NCI-H226 (cell line): ENCODE measurements at places on chromosomes 2 and 18.
A peak's percentile ranks its signal among the peaks of the same experiment; 100 is the strongest.

DNA sequence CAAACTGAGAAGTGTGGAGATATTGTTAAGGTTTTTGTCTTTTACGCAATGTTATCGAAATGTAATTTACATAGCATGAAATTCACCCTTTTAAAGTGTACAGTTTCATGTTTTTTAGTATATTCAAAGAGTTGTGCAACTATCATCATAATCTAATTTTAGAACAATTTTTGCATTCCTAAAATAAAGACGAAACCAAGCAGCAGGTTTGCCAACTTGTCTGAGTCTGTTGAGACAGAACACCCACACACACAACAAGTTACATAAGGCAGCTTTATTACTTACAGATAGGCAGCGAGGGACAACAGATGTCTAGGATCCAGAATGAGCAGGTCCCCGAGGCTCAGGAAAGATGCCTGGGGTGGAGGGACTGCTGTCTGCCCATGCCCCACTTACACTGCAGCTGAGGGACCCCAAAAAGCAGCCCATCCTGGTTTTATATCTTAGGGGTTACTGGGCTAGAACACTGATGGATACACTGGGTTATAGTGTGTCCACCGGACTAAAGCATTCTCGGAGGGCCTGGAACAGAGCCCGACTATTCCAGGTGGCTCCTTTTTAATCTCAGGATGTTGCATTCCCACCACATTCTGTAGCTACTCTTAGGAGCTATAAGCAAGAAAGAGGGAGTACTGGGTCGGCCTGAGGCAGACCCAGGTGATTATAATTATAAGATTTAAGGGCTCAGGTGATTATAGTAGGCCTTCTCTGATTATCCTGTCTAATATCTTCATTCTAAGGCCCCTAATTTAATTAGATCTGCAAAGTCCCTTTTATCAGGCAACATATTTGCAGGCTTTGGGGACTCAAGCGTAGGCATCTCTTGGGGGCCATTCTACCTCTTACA, 150.2 kb upstream of the DOK6 start:
- DNase-seq = no peak

DNA sequence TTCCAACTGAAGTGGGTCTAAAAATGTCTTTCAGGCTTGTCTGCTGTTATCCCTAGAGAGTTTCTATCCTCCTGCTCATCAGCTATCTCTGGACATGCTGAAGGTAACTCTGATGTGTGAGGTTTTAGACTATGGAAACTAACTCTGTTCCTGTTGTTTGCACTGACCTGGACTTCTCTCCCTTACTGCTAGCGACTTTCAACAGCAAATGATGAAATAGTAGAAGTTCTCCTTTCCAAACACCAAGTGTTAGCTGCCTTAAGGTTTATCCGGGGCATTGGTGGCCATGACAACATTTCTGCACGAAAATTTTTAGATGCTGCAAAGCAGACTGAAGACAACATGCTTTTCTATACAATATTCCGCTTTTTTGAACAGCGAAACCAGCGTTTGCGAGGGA, 26.9 kb downstream of the RMC1 start:
- DNase-seq = no peak

DNA sequence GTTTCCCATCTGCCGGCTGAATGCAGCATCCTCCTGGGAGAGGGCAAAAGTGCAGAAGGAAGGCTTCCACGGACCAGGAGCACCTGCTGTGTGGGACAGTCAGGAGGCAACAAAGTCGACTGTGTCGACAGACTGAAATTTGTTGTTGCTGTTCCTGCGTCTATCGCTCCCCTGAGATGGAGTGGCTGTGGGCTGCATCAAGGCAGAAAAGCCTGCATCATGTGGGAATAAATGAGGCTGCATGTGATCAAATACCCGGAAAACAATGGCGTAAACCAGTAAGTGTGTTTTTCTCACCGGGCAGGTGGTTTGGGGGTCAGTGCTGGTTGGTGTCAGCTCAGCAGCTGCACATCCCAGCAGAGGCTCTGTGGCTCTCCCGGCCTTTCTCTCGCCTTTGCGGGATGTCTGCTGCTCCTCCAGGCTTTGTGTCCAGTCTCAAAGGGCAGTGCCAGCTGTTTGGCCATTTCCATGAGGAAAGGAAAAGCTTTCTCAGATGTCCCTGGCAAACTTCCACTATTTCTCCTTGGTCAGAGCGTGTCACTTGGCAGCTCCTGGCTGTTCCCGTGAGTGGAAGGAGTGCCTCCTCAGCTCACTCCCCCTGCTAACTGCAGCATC, 262.4 kb downstream of the NDUFA10 start:
- DNase-seq = no peak

GRCh38 chr2:130891966-130892365, 55.3 kb downstream of the ARHGEF4 start:
- no peak for DNase-seq

- DNase-seq = no peak
Measured at GRCh38 chr2:205751569-205752031, 69.3 kb downstream of the NRP2 start.

DNA sequence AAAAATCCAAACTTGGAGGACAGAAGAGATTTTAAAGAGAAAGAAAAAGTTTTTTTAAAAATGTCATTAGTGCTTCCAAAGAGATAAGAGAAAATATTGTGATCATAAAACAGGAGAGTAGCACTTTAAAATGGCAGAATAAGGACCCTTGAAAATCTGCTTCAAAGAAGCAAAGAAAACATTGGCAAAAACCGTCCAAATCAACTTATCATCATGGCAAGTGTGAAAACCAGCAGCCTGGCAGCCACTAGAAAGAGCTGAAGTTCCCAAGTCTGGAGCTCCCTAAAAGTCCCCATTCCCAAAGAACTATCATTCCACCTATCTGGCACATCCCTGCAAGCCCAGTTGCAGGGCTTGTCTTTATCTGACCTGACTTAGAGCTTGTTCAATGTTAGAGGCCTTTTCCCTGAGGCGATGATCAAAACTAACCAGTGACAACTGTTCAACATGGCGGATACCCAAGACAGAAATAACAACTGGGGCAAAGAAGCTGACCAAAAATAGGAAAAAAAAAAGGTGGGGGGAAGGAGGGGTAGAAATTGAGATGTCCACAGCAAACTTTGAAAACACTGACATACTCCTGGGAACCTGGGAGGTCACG, 24.6 kb upstream of the RNU4ATAC start:
- no peak for DNase-seq

- peak; percentile 39 for DNase-seq
Measured at GRCh38 chr2:102126660-102127059, 15.9 kb upstream of the IL1R1 start.

GRCh38 chr2:45918463-45919159, 267.1 kb downstream of the PRKCE start:
- DNase-seq = no peak

DNA sequence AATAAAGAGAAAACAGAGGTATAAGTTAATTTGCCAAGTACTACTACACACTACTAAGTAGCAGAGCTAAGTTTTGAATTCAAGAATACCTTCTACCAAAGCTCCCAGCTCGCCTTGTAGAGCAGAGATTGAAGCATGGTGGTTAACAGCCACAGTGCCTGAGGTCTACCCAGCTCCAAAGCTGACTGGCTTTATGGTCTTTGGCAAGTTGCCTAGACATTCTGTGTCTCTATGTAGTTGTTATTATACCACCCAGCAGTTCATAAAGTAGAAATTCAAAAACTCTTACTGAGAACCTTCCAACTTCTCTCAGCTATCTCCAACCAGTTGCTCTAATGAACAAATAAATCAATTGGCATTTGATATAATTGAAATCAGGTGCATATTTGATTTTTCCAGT, 87.8 kb downstream of the PDE11A start:
- no peak for DNase-seq

- DNase-seq = peak; percentile 40
Measured at GRCh38 chr18:9413576-9413975, 61.7 kb upstream of the RALBP1 start.
